Caki2 (cell line): ENCODE measurements at places on chromosomes 2 and 18.

DNA sequence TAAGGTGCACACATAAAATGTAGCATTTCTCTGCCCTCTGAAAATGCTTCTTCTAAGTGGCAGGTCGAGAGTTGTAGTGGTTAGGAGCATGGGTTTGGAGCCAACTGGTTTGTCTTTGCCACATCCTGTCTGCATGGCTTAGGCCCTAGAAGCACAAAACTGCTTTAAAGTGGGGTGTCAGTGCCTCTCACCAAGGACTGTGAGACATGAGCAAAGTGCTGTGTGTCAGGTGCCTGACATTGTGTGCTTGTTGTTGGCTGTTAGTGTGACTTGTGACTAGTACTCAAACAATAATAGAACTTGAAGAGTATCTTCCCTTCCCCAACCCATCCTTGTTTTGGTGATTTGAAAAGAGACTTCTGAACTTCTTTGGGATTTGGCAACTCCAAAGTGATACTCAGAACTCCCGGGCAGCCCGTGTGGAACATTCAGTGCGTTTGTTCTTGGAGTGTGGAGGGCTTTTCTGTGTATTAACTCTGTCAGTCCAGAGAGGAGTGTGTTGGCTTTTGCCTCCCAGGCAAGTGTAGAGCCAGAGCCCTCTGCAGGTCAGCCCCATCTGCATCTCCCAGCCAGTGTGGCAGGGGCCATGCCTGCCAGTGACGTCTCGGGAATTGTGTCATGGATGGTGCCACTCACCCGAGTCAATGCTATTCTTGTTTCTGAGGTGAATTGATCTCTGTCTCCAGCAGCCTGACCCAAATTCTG is 5.0 kb downstream of the MGAT5 start:
- DNase-seq, result no peak

- DNase-seq, result no peak
These were observed 522.0 kb upstream of the FAM98A start for GRCh38 chr2:34121076-34121475.

DNA sequence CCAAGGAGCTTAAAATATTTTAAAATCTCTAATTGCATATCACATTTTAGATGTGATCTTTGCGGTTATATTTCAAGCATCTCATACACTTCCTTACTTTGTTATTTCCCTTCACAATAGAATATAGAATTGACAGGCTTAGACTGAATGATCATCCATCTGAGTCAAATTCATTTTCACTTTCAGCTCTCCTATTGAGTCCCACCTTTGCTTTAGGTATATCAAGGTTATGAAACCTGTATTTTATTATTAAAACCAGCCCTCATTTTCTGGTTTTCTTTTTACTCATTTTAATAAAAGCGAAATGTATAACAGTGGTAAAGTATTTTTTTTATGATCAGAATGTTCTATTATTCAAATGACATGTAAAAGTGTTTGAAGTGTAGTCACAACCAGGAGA is 162.9 kb upstream of the KYNU start:
- no peak for DNase-seq

- no peak for DNase-seq
These were observed 105.9 kb upstream of the CREB1 start for GRCh38 chr2:207423886-207424285.

DNA sequence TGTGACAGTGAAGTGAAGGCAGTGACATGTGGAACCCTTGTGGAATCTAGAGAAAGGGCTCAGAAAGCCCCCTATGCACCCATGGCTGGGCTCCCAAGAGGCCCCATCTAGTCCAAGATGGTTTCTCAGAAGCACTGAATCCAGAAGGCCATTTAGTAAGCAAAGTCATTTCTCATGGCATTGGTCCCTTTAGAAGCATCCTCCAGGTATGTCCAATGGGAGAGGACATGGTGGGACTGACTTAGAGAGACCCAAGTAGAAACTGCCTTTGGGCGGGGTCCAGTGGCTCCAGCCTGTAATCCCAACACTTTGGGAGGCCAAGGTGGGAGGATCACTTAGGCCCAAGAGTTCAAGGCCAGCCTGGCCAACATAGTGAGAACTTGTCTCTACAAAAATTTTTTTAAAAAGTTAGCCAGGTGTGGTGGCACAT is 72.5 kb upstream of the RMDN2 start:
- no peak for DNase-seq

DNA sequence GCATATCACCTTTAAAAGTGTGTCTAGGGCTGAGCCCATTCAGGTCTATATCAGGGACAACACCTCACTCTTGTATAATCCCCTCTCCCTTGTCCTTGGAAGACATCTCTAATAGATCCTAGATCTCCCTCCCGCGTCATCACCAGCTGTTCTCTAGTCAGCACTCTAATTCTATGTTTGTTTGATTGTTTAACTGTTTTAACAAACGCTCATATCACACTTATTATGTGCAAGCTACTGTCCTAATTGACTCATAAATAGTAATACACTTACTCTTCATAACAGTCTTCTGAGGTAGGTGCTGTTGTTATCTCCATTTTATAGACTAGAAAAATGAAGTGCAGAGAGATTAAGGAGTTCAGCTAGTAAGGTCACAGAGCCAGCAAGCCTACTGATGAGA is 1.6 kb upstream of the ERMN start:
- no peak for DNase-seq

DNA sequence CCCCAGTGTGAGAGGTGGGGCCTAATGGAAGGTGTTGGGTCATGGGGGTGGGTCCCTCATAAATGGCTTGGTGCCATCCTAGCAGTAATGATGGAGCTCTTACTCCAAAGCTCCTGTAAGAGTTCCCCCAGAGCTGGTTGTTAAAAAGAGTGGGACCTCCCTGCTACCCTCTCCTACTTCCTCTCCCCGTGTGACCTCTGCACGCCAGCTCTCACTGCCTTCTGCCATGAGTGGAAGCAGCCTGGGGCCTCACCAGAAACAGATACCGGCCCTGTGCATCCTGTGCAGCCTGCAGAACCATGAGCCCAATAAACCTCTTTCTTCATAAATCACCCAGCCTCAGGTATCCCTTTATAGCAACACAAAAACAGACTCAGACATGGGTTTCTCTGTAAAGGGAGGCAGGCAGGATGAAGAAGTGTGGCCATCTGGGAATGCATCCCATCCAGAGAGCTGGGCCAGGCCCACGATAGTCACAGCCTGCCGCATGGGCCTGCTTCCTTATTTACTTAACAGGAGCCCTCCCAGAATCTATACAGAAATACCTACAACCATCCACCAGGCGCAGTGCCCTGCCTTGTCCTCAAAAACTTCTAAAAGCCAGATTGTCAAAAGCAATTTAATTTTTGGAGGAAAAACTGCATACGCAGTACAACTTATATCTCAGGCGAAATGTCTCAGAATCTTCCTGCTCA is 7.5 kb downstream of the PRLH start:
- DNase-seq, result no peak

DNA sequence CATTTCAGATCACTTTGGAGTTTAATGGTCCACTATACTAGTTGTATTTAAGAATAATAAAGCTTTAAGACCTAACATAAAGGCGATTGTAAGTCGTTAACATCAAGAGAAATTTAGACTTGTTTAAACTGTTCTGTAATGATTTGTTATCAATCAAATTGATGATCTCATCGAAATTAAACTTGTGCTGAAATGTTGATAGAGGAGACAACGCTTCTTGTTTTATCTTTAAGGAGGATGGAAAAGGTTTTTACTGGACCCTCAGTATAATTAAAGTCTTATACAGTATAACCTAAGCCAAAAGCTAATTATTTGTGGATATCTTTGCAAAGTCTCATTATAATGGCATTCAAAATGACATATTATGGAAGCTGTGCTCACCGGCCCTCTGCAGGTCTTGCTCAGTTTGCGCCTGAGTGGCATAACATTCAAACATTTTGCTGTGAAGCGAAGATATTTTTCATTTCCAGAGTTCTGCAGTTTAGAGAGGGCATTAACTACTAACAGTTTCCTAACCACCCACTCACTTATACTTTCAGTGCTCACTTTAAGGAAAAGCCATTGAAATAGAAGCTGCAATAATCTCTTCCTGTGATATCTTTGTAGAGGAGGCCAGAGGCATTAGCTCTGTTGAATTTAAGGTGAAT is 1.4 kb upstream of the SERTAD2 start:
- peak; percentile 38 for DNase-seq

GRCh38 chr2:29227935-29228675 is 112.9 kb downstream of the CLIP4 start:
- no peak for DNase-seq

DNA sequence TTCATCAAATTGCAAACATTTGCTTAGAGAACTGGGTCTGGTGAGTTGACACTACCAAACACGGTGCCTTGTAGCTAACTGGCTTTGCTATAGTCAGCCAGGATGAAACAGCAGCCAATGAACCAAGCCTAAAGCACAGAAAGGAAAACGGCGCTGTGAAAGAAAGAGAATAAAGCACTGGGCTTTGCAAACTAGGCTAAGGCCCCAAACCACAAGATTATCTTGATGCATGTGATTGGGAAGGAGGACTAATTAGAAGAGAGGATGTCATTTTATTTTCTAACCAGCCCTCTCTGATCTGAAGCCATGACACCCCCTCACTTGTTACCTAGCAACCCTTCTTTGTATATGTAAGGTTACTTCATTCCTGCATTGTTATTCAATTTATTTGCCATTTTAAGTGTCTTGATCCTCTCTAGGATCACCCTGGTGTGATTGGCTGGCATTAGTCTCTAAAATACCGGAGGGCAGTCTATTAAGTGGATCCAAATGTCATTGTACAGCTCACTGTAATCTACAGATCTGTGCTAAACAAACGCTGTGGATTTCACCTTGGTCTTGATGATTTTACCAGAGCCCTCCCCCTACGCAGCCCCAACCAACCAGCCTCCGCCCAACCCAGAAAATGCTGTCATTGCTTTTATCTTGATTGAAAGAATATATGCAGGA is 395.4 kb upstream of the ACVR2A start:
- DNase-seq, result no peak
